ENCODE measurements at places on chromosomes 2 and 18. TPM values are rescaled to one million over a fixed set of nuclear protein-coding genes. Genes with fewer than 3 reads are reported as not detected.

- DNase-seq = peak; percentile 41
Observed at GRCh38 chr2:174826051-174826450, 61.8 kb upstream of the CHRNA1 start.

- no peak for DNase-seq
Observed at GRCh38 chr2:53429901-53430300, 337.7 kb upstream of the CHAC2 start.

DNA sequence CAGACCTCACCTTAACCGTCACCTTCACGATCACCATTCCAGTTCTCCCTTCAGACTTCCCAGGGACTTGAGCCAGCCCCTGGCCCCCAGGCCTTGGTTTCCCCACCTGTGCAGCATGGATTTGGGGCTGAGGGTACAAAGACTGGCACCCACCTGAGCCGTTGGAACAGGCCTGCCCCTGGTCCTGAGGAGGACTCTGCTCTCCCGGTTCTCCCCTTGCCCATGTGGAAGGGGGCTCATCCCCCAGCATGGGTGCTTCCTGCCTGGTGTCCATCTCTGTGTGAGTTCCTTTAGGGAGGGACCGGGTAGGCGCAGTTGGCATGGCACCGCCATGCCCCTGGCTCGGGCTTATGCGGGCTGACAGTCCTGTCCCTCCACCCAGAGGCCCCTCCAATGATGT lies 10.9 kb upstream of the GPR35 start:
- DNase-seq = no peak

DNA sequence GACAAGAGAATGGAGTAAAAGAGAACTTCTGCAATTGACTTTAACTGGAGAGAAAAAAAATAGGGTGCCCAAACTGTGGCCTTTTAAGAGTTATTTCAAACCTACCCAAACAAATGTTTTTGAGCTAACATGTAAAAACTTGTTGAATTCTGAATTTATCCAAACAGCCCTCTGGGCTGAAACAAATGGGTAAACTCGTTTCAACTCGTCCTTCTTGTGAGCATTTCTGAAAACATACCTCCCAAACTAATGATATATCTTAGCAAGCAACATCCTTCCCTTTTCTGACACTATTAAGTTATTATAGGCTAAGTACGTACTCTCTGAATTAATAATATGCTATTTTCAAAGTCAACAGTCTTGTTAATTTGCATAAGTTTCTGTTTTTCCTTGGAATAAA lies 793.0 kb upstream of the ACVR2A start:
- DNase-seq = no peak

DNA sequence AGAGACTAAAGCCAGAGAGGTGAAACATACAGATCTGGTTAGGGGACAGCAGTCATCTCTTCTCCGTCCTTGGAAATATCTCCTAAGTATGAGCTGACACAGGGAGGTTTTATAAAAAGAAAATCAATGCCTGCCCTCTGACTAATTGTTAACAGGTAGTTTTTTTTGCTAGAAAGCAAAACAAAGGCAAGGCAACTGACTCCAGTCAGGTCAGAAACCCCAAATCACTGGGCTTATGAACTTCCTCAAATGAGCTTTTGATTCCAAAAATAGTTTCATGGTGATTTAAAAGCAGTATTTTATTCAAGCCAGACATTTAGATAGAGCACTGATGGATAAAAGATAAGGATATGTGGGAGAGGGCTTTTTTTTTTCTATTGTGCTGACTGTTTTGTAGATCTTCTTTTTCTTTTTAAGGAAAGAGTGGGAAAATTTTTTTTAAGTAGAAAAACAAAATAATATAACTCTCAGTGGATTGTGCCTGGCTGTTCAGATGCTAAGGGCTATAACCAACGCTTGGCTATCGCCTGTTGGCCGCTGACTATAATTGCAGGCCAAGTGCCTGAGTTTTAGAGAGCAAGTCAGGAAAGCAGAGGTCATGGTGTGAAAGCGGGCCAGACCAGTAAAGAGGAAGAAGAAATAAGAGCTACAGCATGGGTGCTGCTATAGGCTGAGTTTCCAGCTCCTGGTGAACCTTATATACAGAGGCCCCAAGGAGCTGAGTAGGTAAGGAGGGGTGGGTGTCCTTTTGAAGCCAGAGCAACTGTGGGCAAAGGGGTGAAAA lies 44.9 kb downstream of the MRPL35 start:
- DNase-seq = no peak

DNA sequence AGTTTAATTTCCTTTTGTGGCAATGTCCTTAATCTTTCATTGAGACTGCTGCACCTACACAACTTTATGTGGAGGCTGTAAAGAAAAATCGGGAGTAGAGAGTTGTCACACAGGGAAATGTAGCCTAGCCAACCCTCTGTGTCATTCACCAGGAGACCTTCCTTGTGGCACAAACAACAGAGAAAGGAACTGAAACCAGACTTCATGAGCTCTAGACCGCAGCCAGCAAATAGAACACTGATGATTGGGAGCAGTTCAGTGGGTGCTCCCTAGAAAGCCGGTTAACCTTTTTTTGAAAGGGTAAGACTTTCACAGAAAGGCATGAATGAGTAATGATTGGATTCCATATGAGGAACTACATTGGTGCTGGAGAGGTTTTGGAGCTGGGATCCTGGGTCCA lies 1752.4 kb upstream of the CELF4 start:
- DNase-seq = no peak

Gene DLX2
- 0.16 TPM for total RNA-seq

Gene UBR3
- total RNA-seq = 28.0 TPM
